ENCODE measurements at places on chromosomes 11 and 22.

DNA sequence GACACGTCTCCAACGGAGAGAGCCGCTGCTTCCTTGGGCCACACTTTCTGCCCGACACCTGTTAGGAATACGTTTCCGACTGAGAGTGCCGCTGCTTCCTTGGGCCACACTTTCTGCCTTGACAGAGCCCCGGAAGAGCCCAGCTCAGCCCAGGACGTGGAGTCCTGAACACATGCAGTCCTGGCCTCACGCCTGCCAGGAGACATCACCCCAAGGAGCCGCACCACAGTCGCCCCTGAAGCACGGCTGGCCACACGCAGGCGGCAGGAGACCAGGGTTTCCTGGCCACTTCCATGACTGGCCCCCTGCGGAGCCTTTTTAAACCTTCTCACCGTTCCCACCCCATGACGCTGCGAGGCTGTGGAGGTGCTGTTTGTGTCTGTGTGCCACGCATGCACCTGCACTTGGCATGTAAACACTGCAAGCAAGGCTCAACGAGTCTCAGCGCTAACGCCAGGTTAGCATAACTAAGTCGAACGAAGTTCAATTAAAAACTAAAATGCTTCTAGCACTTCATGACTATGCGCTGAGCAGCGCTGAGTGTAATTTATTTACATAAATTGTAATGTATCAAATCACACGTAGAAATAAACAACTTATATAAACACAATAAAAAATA lies 8.8 kb downstream of the TOLLIP start:
- no peak for DNase-seq

GRCh38 chr11:87020336-87020735 lies 17.4 kb upstream of the TMEM135 start:
- no peak for DNase-seq

GRCh38 chr11:66328302-66329144 lies 7.7 kb downstream of the RIN1 start:
- peak; percentile 65 for DNase-seq

DNA sequence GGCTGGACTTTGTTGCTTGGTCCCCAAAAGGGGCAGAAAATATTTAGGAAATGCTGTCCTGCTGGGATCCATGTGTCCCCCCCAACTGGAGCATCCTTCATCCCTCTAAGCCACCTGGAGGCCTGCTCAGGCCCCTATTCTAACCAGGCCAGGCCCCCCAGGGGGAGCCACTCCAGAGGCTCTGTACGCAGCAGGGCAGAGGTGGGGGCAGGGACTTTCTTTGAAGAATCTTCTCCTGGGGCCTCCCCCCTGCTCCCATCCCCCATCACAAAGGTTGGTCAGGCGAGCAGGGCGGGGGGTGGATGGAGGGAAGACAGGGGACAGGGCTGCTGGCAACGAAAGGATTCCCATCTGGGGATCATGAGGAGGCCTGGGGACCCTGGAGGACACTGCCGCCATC lies 170.8 kb downstream of the MN1 start:
- no peak for DNase-seq

DNA sequence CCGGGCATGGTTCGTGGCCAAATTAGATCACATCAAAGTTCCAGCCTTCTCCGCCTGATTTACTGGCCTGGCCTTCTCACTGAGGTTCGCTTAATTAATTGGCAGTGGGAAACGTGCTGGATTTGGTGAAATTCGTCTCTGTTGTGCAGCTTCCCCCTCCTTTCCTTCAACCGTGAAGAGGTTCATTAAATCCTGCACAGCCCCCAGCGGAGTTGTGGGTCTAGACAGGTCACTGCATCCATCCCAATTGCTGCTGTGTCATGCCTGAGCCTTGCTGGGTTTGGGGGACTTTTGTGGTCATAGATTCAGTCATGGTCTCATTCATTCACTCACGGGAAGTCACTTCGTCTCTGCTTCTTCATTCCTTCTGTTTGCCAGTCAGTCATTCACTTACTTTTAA lies 90.0 kb downstream of the INSC start:
- DNase-seq, result no peak

GRCh38 chr22:37418627-37419369 lies 8.5 kb downstream of the ELFN2 start:
- DNase-seq, result no peak

GRCh38 chr22:43387815-43388214 lies 24.0 kb upstream of the MPPED1 start:
- no peak for DNase-seq

DNA sequence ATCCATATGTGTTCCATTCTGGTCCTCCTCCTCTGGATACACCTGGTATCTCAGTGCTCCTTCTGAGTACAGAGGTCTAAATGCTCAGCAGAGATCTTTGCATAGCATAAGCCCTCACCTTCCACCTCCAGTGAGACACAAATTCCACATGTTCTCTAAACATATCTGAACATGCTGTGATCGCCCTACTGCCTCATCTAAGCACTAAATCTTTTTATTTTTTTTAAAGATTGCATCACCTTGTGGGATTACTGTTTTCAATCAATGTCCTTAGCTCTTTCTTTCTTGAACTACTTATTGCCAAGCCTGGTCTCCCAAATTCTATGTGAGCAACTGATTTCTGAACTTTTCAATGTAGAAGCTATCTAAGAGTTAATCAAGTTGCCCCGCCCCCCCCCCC lies 113.4 kb downstream of the TRPC6 start:
- DNase-seq, result no peak

GRCh38 chr11:129930743-129931142 lies 35.4 kb upstream of the NFRKB start:
- DNase-seq, result no peak

DNA sequence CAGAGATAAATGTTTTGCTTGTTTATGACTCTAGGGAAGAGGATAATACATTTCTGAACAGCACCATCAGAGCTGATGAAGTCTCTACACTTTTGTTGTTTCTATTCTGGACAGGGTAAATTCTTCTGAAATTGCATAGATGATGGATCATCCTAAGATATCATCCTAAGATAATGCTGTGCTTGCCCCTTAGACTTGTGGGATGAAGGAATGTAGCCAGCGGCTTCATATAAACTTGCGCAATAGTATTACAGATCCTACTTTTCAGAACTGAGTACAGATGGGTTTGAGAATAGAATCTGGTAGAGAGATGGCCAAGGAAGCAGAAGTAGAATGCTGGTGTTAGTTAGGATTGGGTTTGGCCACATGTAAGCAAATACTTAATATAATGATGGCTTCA lies 61.0 kb downstream of the NCAM1 start:
- no peak for DNase-seq

DNA sequence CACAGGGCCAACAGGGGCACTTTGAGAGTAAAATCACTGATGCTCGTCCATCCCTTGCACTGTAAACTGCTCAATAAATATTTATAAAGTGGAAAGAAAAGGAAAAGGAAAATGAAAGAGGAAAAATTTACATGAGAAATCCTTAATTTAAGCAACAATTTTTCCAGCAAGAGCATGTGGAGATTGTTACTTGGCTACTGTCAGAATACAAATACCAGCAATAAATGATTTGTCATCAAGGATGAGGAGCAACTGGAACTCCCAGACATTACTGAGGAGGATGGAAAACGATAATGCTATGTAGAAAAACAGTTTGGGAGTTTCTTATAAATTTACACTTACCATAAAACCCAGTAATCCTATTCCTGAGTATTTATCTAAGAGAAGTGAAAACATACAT lies 123.0 kb downstream of the SGSM3 start:
- DNase-seq, result no peak

DNA sequence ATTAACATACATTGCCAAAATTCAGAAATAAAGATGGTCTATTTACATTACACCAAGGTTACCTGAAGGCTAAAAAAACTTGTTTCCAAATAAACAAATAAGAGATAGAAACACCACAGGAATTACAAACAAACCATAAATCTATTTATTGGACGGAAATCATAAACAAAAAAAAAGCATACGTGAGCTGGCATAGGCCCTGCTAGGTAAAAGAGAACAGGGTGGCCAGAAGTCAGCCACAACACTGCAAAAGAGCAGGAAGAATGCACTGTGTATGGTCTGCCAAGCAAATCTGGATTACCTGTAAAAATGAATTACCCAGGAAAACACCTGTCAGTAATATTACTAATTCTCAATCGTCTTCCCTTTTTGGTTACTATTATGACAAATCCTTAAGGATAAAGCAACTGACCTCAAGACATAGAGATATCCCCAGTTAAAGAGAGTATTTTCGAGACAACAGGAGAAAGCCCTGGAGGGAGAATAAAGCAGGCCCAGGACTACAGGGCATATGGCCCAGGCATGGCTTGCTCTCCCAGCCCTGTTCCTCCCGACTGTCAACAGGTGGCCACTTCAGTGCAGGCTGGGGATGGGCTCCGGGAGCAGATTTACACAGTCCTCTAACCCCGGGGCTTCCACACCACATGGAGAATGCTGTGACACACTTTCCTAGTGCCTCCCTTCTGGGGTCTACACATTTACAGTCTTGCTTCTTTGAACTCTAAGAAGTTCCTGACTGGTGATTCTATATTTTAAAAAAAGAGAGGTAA lies 18.0 kb downstream of the PPP2R1B start:
- DNase-seq, result no peak

DNA sequence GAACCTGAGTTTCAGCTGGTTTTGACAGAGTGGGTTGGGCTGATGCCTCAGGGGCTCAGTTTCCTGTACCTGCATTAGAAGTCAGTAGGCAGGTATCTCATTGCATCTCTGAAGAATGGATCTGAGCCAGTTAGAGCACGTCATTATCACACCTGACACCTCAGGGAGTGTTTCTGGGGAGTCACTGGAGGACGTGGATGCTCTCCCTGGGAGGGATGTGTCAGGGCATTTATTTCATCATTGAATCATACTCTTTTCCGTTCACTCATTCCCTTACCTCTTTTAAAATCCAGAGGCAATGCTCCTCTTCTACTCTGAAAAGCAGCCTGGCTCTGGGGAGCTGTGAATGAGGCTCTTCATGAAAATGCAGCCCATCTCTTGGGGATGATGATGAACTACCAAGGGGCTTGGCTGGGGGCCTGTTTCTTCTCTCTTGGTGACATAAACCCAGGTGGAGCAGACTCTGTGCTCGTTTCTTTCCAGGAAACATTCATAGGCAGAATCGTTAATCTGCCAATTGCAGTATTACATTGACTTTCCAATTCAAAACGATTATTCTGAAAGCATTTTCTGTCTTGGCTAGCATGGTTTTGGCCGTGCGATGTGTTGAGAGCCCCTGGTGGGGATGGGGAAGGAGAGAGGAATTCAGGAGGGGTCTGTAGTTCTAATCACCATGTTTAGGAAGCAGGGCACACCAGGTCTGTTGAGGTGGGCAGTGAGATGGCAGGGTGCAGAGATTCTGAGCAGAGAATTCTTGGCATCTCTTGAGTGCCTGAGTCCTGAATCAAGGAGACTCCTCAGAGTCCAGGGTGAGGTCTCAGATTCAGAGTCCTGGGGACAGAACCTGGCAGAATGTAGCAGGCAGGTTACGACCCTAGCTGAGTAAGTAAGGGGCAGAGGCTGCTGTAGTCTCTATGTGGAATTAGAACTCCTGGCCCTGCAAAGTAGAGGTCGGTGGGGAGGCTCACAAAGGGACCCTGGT lies 12.6 kb downstream of the PARVA start:
- DNase-seq, result no peak

- DNase-seq, result no peak
Observed at GRCh38 chr22:48808038-48808960, 1019.4 kb downstream of the BRD1 start.

DNA sequence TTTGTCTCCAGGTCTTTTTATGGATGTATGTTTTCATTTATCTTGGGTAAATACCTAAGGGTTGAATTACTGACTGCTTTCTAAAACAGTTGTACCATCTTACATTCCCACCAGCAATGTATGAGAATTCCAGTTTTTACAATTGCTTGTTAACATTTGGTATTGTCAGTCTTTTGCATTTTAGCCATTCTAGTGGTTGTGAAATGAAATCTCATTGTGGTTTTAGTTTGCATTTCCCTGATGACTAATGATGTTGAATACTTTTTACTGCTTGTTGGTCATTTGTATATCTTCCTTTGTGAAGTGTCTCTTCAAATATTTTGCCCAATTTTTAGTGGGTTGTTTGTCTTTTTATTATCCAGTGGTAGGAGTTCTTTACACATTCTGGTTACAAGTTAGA lies 92.8 kb downstream of the ARFGAP2 start:
- no peak for DNase-seq

DNA sequence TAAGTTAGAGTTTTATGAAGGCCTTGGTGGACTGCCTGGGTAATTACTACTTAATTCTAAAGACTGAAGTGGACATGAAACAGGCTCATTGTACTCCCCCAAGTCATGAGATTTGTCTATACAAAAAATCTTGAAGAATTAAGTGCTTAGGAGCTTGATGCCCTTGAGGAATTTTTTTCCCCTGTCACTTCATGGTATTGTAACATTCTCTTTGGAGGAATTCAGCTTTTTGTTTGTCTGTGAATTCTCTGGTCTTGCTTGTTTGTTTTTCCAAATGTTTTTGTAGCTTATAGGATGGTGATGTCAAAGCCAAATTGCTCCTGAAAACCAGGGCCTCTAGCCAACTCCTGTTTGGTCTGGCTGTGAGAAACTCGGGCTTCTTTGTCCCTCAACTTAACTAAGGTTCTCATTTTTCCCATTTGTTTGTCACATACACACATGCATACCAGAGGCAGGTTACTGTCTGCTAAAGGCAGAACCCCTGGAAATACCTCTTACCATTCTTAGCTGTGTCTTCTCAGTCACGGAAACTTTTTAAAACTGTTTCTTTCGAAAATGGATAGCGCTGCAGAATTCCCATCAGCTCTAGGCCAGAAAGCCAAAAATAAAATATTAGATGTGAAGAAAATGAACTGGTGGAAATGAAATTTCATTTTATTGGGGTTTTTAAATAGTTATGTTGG lies 66.9 kb downstream of the AMOTL1 start:
- DNase-seq, result no peak

DNA sequence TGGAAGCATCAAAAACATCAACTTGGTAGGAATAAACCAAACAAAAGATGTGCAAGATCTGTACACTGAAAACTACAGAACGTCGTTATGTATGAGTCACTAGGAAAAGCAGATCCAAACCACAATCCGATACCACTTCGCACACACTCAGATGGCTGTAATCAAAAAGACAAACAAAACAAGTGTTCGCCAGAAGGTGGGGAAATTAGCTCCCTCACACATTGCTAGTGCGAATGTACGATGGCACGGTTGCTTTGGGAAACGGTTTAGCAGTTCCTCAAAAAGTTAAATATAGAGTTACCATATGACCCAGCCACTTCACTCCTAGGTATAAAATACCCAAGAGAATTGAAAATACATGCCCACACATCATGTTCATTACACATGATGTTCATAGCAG lies 14.8 kb upstream of the CARD10 start:
- DNase-seq, result no peak

- no peak for DNase-seq
Observed at GRCh38 chr22:24282401-24282800, 11.8 kb downstream of the SPECC1L start.

DNA sequence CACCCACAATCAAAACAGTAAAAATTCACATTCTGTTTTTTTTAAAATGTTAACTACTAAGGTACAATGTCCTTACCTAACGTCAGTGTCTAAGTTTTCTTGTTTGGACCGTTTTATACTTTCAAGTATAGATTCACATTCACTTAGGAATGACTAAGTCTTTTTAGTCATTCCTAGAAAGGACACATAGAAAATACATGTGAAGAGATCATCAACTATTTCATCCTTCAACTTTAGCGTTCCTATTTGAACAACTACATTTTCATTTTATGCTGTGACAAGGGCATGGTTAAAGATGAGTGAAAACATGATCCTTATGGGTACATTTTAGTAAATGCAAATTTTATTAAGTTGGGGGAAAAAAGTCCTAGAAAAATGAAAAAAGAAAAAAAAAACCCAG lies 62.8 kb downstream of the DDX10 start:
- DNase-seq, result no peak

GRCh38 chr22:45948081-45948648 lies 28.8 kb downstream of the WNT7B start:
- DNase-seq, result no peak

- no peak for DNase-seq
Observed at GRCh38 chr22:35547987-35548721, 7.5 kb downstream of the RASD2 start.
